ENCODE measurements at places on chromosomes 3 and 15. TPM values are rescaled to one million over a fixed set of nuclear protein-coding genes. Genes with fewer than 3 reads are reported as not detected.
A peak's percentile ranks its signal among the peaks of the same experiment; 100 is the strongest.

- H3K4me3 ChIP-seq = no peak overlapping the region
- no peak overlapping the region for H3K27ac ChIP-seq
- no peaks in the 10 kb centered on the region for H3K4me1 ChIP-seq
- DNase-seq = no peak
- H3K27me3 ChIP-seq = no peaks in the 10 kb centered on the region
These were observed 160.1 kb upstream of the PDZRN3 start for GRCh38 chr3:73784686-73785392.

GRCh38 chr3:52136513-52136912 lies 17.7 kb downstream of the POC1A start:
- no peak overlapping the region for H3K4me3 ChIP-seq
- H3K36me3 ChIP-seq = peaks cover 3% of the 10 kb centered on the region
- no peak for DNase-seq
- no peaks in the 10 kb centered on the region for H3K4me1 ChIP-seq

SLC22A13 gene
- total RNA-seq = 0.47 TPM

PLA2G4E gene
- total RNA-seq = not detected

DNA sequence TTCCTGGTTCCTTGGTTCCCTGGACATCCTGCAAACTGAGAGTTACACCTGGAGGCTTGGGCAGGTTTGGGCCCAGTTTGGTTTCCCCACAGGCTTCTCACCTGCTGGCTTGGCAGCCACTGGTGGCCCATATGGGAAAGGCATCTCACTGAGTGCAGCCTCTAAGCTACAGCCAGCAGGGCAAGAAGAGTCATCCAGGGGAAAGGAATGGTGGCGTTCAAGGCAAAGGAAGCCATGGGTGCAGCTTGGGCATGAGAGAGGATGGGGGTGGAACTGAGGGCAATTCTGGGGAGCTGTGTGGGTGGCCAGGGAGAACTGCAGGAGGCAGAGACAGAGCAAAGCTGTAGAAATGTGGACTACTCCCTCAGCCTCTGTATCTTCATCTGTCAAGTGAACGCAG lies 106.4 kb downstream of the EPHB1 start:
- no peak for DNase-seq
- H3K4me1 ChIP-seq = no peaks in the 10 kb centered on the region
- no peaks in the 10 kb centered on the region for H3K36me3 ChIP-seq
- no peak overlapping the region for H3K4me3 ChIP-seq
- no peak overlapping the region for H3K27ac ChIP-seq

DNA sequence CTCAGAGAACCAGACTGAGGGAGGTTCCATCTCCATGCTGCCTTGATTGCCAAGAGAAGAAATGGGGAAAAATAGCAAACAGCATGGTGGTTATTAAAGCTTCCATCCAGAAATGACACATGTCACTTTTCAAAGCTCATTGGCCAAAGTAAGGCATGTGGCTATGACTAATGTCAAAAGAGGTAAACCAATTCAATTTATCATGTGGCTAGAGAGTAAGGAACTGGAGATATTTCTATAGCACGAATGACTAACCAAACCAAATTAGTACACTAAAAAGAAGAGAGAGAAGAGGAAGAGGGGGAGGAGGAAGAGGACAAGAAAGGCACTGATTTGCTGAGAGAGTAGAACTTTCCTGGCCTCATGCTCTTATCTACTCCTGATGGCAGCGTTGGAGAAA lies 115.2 kb upstream of the SLC6A11 start:
- no peak for DNase-seq
- 0 out of 2 replicates have a peak, but pooled peaks cover 4% of the 10 kb centered on the region for H3K27me3 ChIP-seq

GRCh38 chr3:60055765-60056164 lies 1005.9 kb upstream of the CFAP20DC start:
- H3K27me3 ChIP-seq = no peaks in the 10 kb centered on the region
- no peaks in the 10 kb centered on the region for H3K36me3 ChIP-seq
- no peak overlapping the region for H3K4me3 ChIP-seq
- no peak for DNase-seq
- H3K27ac ChIP-seq = no peak overlapping the region

DNA sequence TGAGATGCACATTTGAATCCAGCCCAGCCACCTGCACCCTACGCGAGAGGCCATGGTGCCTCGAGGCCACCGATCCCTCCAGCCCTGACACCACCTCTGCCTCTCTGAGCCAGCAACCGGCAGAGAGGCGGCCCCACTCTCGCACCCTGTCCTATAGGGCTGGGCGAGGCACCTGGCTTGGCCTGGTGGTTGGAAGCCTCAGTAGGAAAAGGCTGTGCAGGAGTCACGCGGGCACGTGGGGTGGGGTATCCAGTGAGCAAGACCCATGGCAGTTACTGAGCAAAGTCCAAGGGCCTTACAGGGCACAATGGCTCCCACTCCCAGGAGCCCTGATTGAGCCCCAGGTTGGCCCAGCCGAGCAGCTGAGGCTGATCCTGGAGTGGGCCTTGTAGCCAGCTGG lies 12.4 kb upstream of the DUSP7 start:
- no peaks in the 10 kb centered on the region for H3K36me3 ChIP-seq
- peaks cover 13% of the 10 kb centered on the region for H3K4me1 ChIP-seq
- no peak overlapping the region for H3K4me3 ChIP-seq
- DNase-seq = no peak
- no peak overlapping the region for H3K27ac ChIP-seq

DNA sequence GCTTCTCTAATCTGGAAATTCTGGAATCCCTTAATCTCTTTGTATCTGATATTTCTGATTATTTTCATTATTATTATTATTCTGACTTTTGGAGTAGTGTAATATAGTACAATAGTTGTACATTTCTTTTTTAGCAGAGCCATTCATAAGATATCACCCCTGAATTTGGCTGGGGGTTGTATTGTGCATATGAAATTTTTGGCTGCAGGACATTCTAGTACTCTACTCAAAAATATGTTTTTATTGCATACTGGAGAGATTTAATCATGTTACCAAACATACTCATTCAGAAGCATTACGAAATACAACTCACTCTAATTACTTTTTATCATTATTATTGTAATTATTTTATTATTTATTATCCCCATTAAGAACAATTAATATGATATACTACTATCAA lies 589.7 kb upstream of the KCNMB2 start:
- H3K4me1 ChIP-seq = no peaks in the 10 kb centered on the region
- no peak overlapping the region for H3K4me3 ChIP-seq
- H3K36me3 ChIP-seq = no peaks in the 10 kb centered on the region
- H3K27me3 ChIP-seq = no peaks in the 10 kb centered on the region

DNA sequence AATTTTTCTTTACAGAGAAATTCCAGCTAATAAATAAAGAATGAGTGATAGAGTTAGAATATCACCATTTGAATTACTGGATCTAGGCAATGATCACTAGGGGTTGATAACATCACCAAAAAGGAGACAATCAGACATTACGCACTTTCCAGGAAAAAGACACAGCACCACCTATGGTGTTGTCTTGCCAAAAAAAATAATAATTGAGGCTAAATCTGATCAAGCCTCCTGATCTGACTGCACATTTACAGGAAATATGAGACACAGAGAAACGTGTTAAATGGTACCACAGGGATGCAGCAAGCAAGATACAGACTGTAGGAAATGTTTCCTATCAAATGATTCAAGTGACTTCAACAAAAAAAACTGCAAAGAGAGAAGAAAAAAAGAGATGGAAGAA lies 92.8 kb downstream of the EOMES start:
- no peaks in the 10 kb centered on the region for H3K4me1 ChIP-seq
- H3K27me3 ChIP-seq = no peaks in the 10 kb centered on the region
- no peak overlapping the region for H3K27ac ChIP-seq
- H3K4me3 ChIP-seq = no peak overlapping the region
- H3K36me3 ChIP-seq = no peaks in the 10 kb centered on the region
- no peak for DNase-seq

DNA sequence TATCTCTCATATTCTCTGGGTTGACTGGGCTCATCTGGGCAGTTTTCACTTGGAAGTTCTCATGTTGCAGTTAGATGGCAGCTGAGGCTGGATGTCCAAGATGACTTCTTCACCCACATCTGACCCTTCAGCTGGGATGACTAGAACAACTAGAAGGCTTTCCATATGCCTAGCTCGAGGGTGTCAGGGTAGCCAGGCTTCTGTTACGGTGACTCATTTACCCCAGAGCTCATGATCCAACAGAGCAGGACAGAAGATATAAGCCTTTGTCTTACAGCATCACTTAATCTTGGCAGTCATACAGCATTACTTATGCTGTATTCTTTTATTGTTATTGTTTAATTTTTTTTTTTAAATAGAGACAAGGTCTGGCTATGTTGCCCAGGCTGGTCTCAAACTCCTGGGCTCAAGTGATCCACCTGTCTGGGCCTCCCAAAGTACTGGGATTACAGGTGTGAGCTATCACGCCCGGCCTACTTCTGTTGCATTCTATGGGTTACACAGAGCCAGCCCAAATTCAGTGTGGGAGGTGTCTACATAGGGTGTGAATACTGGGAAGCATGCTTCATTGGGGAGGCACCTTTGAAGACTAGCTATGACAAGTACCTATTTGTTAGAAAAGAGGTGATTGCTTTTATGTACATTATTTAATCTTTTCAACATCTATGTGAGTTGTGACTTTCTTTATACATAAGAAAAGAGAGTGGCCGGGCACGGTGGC lies 10.7 kb downstream of the HMCES start:
- H3K4me1 ChIP-seq = no peaks in the 10 kb centered on the region
- peaks cover 29% of the 10 kb centered on the region for H3K36me3 ChIP-seq
- no peak for DNase-seq
- no peak overlapping the region for H3K27ac ChIP-seq
- H3K4me3 ChIP-seq = no peak overlapping the region
- H3K27me3 ChIP-seq = no peaks in the 10 kb centered on the region

- H3K4me3 ChIP-seq = no peak overlapping the region
- H3K27me3 ChIP-seq = no peaks in the 10 kb centered on the region
- H3K4me1 ChIP-seq = peaks cover 5% of the 10 kb centered on the region
- DNase-seq = peak; percentile 59
- H3K36me3 ChIP-seq = no peaks in the 10 kb centered on the region
These were observed 296.6 kb downstream of the SUCLG2 start for GRCh38 chr3:67357610-67358458.

DAZL gene
- not detected for total RNA-seq

TMIE gene
- total RNA-seq = 0.74 TPM

GRCh38 chr3:78919021-78919755 lies 848.6 kb downstream of the ROBO1 start:
- H3K27ac ChIP-seq = no peak overlapping the region
- H3K4me1 ChIP-seq = no peaks in the 10 kb centered on the region
- no peaks in the 10 kb centered on the region for H3K27me3 ChIP-seq
- no peak overlapping the region for H3K4me3 ChIP-seq
- no peak for DNase-seq

CYP1A2 gene
- total RNA-seq = not detected

CATSPER2 gene
- total RNA-seq = 3.6 TPM

GRCh38 chr3:187821616-187822317 lies 76.5 kb upstream of the BCL6 start:
- no peak for DNase-seq
- no peaks in the 10 kb centered on the region for H3K4me1 ChIP-seq
- H3K27me3 ChIP-seq = no peaks in the 10 kb centered on the region
- H3K27ac ChIP-seq = no peak overlapping the region

GRCh38 chr3:127387119-127387518 lies 99.3 kb upstream of the PRR20G start:
- no peak overlapping the region for H3K4me3 ChIP-seq
- DNase-seq = no peak
- H3K27me3 ChIP-seq = no peaks in the 10 kb centered on the region
- no peaks in the 10 kb centered on the region for H3K36me3 ChIP-seq
- peaks cover 19% of the 10 kb centered on the region for H3K4me1 ChIP-seq
- no peak overlapping the region for H3K27ac ChIP-seq

- no peaks in the 10 kb centered on the region for H3K4me1 ChIP-seq
- H3K27ac ChIP-seq = no peak overlapping the region
- no peak overlapping the region for H3K4me3 ChIP-seq
- no peak for DNase-seq
- H3K36me3 ChIP-seq = no peaks in the 10 kb centered on the region
These were observed 304.9 kb upstream of the ADAMTS9 start for GRCh38 chr3:64992530-64993285.

POC1A gene
- total RNA-seq = 34.0 TPM

GRCh38 chr3:107881509-107881908 lies 209.3 kb downstream of the CD47 start:
- no peaks in the 10 kb centered on the region for H3K4me1 ChIP-seq
- no peak overlapping the region for H3K4me3 ChIP-seq
- H3K27me3 ChIP-seq = no peaks in the 10 kb centered on the region
- H3K36me3 ChIP-seq = no peaks in the 10 kb centered on the region
- no peak overlapping the region for H3K27ac ChIP-seq
- no peak for DNase-seq

DNA sequence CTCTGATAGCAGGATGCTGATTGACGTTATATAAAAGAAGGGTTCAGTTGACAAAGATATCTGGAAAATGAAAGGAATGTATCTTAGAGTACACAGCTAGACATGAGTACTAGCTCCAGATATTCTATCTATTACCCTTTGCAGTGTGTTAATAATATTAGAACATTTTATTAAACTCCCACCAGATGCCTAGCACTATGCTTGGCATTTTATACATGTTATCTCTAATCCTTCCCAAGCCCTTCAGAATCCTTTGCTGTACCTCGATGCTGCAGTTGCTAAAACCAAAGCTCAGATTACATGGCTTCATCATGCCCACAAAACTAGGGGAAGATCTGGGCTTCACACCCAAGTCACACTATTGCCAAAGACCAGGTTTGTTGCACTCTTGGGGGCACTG lies 350.1 kb upstream of the AZI2 start:
- no peak for DNase-seq
- H3K27ac ChIP-seq = no peak overlapping the region
- H3K4me1 ChIP-seq = no peaks in the 10 kb centered on the region
- H3K4me3 ChIP-seq = no peak overlapping the region
- H3K27me3 ChIP-seq = no peaks in the 10 kb centered on the region

- no peak overlapping the region for H3K27ac ChIP-seq
- no peaks in the 10 kb centered on the region for H3K4me1 ChIP-seq
- no peak overlapping the region for H3K4me3 ChIP-seq
- H3K27me3 ChIP-seq = no peaks in the 10 kb centered on the region
- DNase-seq = no peak
- peaks cover 74% of the 10 kb centered on the region for H3K36me3 ChIP-seq
These were observed 9.9 kb downstream of the KIF23 start for GRCh38 chr15:69424001-69424400.

GRCh38 chr15:78396976-78397375 lies 41.0 kb upstream of the IREB2 start:
- no peaks in the 10 kb centered on the region for H3K27me3 ChIP-seq
- H3K27ac ChIP-seq = no peak overlapping the region
- no peaks in the 10 kb centered on the region for H3K36me3 ChIP-seq
- no peaks in the 10 kb centered on the region for H3K4me1 ChIP-seq
